CD4-positive, alpha-beta memory T cell (primary cell): ENCODE measurements at places on chromosomes 16 and 17. TPM values are rescaled to one million over a fixed set of nuclear protein-coding genes. Genes with fewer than 3 reads are reported as not detected.
A peak's percentile ranks its signal among the peaks of the same experiment; 100 is the strongest.

Gene PRR29
- 0.19 TPM for total RNA-seq

Gene DNAJA3
- total RNA-seq, result 67.5 TPM

Gene CBX8
- 2.8 TPM for total RNA-seq

Gene KIF18B
- not detected for total RNA-seq

Gene FA2H
- total RNA-seq, result 0.17 TPM

DNA sequence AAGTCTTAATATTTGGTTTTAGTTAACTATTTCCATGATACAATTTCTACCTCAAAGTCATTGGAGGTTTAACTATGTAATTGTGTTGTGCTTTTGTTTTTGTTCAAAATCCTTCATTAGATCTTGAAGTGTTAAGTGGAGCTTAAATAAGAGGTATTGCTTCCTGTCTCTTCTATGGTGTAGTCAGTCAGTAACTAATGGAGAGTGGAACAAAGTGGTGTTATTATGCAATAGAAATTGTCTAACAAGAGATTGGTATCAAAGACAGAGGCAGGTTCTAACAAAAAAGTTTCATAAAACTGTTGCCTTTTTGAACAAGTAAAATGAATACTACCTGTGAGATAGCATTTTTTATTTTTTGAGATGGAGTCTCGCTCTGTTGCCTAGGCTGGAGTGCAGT lies 45.2 kb downstream of the GRB7 start:
- DNase-seq, result no peak

DNA sequence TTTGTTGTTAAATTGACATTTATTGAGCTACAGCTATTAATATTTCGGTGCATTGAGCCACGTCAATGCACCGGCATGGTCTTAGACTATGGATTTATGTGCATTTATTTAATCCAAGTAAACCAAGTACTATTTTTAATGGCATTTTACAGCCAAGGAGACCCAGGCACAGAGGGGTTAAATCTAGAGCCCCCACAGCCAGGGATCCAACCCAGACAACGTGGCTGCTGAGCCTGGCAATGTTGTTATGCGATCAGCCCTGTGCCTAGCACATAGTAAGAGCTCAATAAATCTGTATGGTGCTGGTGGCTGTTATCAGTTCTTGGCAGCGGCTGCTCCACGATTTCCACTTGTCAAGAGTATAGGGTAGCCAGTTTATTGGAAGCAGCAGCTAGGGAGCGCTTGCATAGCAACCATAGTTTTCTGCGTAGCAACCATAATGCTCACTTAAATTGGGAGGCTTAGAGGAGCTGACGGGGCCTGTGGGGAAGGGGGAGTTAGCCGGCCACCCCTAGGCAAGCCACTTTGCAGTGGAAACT lies 541 bp upstream of the RBBP6 start:
- DNase-seq, result no peak

GRCh38 chr17:33593991-33594390 lies 300.9 kb upstream of the ASIC2 start:
- DNase-seq, result no peak

DNA sequence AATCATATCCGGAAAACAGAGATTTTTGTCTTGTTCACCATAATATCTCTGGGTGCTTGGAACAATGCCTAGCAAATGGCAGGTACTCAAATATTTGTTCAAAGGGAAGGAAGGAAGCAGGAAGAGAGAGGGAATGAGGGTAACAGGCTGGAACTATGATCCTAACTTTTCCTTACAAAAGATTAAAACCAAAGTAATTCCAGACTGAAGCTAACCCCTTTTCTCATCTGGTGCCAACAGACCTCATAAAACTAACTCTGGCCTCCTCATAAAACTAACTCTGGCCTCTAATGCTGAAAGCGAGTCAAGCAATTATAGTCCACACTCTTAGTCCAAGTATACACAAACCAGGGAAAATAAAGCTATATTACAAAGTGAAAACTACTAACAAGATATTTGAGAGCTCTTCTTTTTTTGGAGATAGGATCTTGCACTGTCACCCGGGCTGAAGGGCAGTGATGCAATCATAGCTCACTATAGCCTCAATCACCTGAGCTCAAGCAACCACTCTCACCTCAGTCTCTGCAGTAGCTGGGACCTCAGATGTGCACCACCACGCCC lies 84.6 kb downstream of the KANSL1 start:
- DNase-seq, result no peak

DNA sequence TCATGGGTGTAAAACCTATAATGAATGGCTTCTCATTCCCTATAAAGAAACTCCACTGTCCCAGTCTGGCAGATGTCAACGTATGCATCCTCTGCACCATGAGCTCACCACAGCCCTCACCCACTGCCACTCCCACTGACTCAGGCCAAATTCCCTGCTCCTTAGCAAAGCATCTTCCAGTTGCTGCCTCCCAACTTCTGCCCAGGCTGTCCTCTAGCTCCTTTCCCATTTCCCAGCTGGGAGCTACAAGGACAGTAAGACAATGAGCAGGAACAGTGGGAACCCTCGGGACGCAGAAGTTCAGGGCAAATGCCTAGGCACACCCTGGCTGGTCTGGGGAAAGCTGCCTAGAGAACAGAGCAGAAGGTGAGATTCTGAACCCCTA lies 9.1 kb upstream of the THAP11 start:
- no peak for DNase-seq

- peak; percentile 10 for DNase-seq
Measured at GRCh38 chr16:17224879-17225281, 245.9 kb downstream of the XYLT1 start.

- DNase-seq, result no peak
Measured at GRCh38 chr17:15891318-15891717, 53.6 kb upstream of the ADORA2B start.

GRCh38 chr16:89071686-89072547 lies 21.7 kb upstream of the ACSF3 start:
- no peak for DNase-seq

DNA sequence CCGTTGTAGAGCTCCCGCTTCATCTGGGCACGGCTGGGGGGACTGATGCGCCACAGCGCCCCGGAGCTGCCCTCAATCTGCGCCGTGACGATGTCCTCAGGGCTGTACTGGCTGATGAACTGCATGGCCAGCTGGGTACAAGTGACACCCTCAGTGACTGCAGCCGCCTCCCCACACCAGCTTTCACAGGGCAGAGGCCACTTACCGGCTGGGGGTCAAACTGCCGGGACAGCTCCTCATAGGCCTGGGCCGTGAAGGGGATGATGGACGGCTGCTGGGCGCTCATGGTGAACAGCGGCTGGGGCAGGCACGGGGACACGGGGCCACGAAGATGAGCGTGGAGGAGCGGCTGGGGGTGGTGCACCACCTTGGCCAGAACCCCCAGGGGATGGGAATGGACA lies 10.3 kb downstream of the CTU2 start:
- no peak for DNase-seq
